ENCODE measurements at places on chromosomes 6 and 20.
A peak's percentile ranks its signal among the peaks of the same experiment; 100 is the strongest.

- peaks cover 18% of the 10 kb centered on the region for H3K27me3 ChIP-seq
- H3K4me1 ChIP-seq: peaks cover 11% of the 10 kb centered on the region
- DNase-seq: peak; percentile 59
- H3K36me3 ChIP-seq: no peaks in the 10 kb centered on the region
Measured at GRCh38 chr6:43275801-43276576, 22.1 kb upstream of the SLC22A7 start.

- no peak overlapping the region for H3K27ac ChIP-seq
- H3K36me3 ChIP-seq: no peaks in the 10 kb centered on the region
- no peak overlapping the region for H3K4me3 ChIP-seq
- DNase-seq: no peak
Measured at GRCh38 chr6:147667082-147667481, 158.6 kb downstream of the SAMD5 start.

GRCh38 chr20:32603046-32603726 lies 18.1 kb upstream of the NOL4L start:
- H3K27me3 ChIP-seq: no peaks in the 10 kb centered on the region
- H3K27ac ChIP-seq: no peak overlapping the region
- H3K4me3 ChIP-seq: no peak overlapping the region
- H3K4me1 ChIP-seq: no peaks in the 10 kb centered on the region
- H3K36me3 ChIP-seq: no peaks in the 10 kb centered on the region

DNA sequence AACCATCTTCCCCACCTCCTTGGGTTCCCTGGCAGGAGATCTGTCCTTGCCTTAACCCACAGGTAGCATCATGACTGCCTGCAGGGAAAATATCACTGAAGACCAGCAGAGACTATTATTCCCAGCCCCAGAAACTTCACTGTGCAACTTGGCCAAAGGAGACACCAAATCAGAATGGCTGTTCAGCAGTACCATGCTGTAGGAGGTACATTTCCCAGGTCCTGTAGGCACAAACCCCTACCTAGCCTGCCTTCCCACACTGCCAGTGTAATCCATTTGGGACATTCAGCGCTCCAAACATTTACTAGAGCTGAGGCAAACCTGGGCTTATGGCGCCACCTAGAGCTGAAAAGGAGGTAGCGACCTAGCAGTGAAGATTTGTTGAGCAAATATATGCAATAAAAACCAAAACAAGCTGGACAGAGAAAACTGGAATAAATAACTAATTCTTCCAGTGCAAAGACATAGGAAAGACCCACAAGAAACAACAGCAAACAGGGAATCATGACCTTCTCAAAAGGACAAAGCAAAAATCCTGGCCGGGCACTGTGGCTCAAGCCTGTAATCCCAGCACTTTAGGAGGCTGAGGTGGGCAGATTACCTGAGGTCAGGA lies 60.3 kb downstream of the VTA1 start:
- peaks cover 14% of the 10 kb centered on the region for H3K36me3 ChIP-seq
- H3K4me3 ChIP-seq: no peak overlapping the region
- H3K27me3 ChIP-seq: no peaks in the 10 kb centered on the region
- no peak overlapping the region for H3K27ac ChIP-seq
- no peaks in the 10 kb centered on the region for H3K4me1 ChIP-seq

DNA sequence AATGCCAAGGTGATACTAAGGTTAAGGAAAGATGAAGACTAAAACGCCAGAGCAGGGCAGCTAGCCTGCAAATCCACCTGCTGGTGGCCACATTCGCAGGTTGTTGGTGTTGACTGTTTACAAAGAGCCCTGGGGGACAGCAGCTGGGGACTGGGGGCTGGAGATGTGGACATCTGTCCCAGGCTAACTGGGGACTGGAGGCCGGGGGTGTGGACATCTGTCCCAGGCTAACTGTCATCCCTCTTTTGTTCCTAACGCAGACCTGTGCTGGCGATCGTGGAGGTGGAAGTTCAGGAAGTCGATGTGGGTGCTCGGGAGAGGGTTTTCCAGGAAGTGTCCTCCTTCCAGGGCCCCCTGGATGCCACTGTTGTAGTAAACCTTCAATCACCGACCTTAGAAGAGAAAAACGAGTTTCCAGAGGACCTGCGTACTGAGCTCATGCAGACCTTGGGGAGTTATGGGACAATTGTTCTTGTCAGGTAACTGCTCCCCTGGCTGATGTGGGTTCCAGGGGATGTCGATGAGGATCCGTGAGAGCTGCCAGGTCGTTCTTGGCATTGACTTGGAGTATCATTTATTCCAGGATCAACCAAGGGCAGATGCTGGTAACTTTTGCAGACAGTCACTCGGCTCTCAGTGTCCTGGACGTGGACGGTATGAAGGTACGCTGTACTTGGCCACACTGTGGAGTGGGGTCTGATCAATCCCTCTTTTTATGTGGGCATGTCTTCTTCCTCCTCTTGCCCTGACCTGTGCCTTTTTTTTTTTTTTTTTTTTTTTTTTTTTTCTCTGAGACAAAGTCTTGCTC lies 87.0 kb downstream of the SERAC1 start:
- H3K27ac ChIP-seq: no peak overlapping the region
- H3K27me3 ChIP-seq: no peaks in the 10 kb centered on the region
- H3K36me3 ChIP-seq: peaks cover 17% of the 10 kb centered on the region
- H3K4me1 ChIP-seq: no peaks in the 10 kb centered on the region
- DNase-seq: no peak
- no peak overlapping the region for H3K4me3 ChIP-seq

GRCh38 chr6:24821860-24822444 lies 23.2 kb upstream of the ARMH2 start:
- H3K4me1 ChIP-seq: no peaks in the 10 kb centered on the region
- no peak for DNase-seq
- H3K27me3 ChIP-seq: no peaks in the 10 kb centered on the region
- H3K27ac ChIP-seq: no peak overlapping the region
- no peak overlapping the region for H3K4me3 ChIP-seq

- no peaks in the 10 kb centered on the region for H3K36me3 ChIP-seq
- no peak overlapping the region for H3K4me3 ChIP-seq
- H3K27me3 ChIP-seq: no peaks in the 10 kb centered on the region
- DNase-seq: no peak
- no peaks in the 10 kb centered on the region for H3K4me1 ChIP-seq
Measured at GRCh38 chr6:32047084-32047478, 8.9 kb downstream of the CYP21A2 start.

DNA sequence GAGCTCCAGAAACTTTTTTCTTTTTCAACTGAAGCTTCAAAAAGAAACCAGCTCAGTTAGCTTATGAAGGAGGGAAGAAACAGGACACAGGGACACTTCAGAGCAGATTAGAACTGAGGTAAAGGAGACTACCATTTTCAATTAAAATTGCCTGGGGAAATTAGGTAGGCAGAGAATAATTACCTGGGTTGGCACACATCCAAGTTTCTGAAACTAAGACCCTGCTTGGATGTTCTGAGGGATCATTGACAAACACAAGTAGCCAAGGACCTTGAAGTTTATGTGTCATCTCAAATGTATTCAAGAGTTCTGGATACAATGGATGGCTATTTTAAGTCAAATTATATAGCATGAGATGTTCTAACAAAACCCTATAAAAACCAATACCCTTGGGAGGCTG lies 137.6 kb downstream of the PLCB4 start:
- H3K4me3 ChIP-seq: no peak overlapping the region
- no peak overlapping the region for H3K27ac ChIP-seq
- no peaks in the 10 kb centered on the region for H3K36me3 ChIP-seq
- no peaks in the 10 kb centered on the region for H3K4me1 ChIP-seq
- no peak for DNase-seq
- H3K27me3 ChIP-seq: no peaks in the 10 kb centered on the region

DNA sequence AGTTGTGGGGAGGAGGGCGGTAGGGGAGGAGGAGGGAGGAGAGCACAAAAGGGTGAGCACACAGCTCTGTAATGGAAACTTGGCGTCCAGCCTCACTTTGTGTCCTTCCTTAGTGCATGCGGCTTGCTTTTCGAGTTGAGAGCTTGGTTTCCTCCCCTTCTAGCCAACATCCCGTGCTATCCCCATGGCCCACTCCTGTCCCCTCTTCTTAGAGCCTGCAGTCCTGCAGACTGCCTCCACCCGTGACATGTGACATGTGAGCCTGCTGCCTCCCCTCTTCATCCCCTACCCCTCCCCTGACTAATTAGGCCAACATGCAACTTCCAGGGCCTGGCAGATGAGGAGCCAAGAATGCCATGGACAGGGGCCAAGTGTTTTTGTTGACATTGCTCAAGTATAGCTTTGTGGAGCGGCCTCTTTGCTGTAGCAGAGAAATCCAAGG lies 63.2 kb downstream of the SLC24A3 start:
- no peaks in the 10 kb centered on the region for H3K4me1 ChIP-seq
- H3K27ac ChIP-seq: no peak overlapping the region

Data from CD8-positive, alpha-beta memory T cell (primary cell).